Tongue (tissue), 3 donors: ENCODE measurements at places on chromosomes 13 and 19. TPM values are rescaled to one million over a fixed set of nuclear protein-coding genes. Genes with fewer than 3 reads are reported as not detected.

DNA sequence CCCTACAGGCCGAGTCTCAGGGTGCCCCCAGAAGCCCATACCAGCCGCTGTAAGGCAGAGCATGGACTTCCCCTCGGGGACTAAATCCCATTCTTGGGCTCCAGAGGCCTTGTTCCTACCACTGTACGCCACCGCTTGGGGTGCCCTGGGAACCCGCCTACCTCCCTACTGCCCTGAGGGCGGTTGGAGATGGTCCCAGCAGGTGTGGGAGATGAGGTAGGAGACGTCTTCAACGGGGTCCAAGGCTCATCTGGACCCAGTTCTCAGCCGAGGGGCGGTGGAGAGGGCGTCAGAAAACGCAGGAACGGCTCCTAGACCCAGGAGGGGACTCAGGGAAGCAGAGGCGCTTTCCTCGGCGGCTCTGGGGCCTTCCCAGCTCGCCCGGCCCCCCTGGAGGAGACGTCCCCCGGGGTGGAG, 833 bp upstream of the ZIK1 start:
- DNase-seq = no peak

DNA sequence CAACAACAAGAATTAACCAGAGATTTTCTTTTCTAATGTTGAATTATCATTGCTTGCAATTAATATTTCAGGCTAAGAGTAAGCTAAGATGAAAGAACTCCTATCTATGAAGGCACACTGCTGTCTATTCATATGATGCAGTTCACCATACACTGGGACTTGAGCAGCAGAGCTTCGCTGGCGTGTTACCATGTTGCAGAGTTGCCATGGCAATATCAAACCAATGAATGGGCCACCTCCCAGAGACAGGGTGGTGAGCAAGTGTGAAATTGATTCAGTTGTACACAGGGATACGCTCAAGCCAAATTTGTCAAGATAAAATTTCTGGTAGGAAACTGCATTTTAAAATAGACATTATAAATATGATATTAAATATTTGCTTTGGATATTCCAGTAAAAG, 69.3 kb upstream of the MYO16 start:
- peak; percentile 74 for DNase-seq

- no peak for DNase-seq
Observed at GRCh38 chr13:35810321-35810720, 320.9 kb downstream of the DCLK1 start.

DNA sequence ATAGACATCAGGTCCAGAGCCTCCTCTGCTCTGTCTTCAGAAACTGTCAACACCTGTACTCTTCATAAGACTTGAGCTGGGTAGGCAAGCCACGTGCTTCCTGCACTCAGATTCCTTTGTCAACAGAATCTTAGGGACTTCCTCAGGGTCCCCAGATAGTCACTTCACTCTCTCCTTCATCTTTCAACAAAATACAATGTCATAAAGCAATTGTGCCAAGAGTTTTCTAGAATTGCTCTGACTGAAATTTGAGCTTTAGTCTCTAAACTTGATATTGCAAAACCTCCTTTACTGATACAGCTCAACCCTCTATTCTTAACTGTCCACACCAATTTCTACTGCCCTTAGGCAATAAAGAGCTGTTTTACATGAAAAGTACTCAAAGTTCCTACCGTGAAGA, 179.9 kb downstream of the IRS2 start:
- DNase-seq = no peak

ITGBL1 gene
- total RNA-seq = 4.3 TPM

KIR3DL2 gene
- total RNA-seq = not detected

CD33 gene
- total RNA-seq = 3.5 TPM
